ENCODE measurements at places on chromosomes 12 and 14.
A peak's percentile ranks its signal among the peaks of the same experiment; 100 is the strongest.

DNA sequence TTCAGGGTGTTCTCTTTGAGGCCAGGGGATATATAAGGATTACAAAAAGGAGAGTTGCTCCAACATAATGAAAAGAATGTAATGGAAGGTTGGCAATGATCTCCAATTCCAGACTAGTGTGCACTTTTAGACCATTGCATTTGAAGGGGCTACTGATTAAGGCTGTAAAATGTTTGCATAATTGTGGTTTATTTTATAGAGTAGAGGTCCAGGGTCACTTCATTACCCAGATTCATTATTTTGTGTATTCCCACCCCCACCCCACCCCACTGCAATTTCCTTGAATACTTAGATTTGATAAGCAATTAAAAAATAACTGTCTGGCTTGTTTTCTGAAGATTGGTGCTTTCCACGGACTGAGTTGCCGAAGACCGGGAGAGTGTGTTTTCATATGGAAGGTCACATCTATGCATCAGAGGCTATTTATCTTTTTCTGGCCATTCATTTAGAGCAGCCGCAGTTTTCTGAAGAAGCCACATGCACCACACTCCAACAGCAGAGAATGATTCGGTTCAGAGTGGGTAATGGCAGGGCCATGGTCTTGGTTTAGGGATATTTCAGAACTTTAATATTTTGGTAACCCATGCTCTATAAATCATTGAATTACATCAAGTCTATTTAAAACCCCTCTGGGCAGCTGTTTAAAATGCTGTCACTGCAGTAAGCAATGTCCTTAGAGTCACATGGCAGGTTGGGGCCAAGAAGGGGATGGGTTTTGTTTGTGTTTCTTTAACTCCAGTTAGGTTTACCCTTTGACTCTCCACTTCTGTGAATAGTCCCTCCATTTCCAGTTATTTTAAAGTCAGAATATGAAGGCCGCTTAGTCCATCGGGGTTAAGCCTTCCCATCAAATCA, 94.6 kb downstream of the TMEM30B start:
- no peak for DNase-seq

DNA sequence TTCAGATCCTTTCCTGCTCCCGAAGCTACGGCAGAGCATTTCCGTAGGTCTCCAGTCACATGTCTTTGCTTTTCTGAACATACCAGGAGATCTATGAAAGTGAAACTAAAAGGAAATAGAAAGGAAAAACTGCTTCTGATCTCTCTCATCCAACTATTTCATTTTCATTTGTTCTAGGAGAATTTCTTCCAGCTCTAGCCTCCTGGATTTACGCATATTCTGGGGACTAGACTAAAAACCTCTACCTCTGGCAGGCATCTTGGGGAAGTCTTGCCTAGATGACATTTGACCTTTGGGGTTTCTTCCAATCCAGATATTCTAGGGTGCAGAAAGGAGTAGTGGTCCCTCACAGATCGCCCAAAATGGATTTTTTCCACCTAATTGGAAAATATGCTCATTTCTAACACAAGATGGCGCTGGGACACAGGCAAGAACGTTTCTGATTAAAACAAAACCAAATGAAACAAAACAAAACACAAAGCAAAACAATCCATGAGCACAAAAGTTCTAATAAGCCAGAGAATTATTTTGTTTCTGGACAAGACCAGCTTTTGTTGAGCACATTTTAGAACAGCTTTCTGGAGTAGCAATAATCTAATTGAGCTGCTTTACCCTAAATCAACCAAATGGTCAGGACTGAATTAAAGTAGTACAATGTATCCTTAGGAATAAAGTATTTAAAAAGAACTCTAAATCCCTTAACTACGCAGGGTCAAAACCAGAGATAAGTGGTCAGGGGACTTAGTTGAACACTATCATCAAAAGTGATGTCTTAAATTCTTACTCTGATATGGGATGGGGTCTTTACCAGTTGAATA, 12.3 kb upstream of the PARP11 start:
- DNase-seq, result no peak

DNA sequence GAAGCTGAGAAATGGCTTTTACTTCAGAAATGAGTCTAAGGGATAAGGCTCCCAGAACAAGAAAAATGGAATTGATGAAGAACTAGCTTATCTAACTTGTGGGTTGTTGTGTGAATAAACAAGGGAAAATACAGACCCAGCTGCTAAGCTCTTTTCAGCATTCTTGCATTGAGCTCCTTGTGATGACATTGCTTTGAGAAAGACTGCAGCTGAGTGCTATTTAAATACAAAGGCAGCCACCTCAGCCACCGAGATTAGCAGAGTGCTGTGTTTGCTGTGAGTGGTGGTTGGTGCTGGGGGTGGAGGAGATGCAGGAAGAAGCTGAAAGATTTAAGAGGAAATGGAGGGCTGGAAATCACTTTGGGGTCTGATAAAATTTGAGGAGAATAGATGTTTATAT, 396.0 kb upstream of the PRICKLE1 start:
- DNase-seq, result no peak

DNA sequence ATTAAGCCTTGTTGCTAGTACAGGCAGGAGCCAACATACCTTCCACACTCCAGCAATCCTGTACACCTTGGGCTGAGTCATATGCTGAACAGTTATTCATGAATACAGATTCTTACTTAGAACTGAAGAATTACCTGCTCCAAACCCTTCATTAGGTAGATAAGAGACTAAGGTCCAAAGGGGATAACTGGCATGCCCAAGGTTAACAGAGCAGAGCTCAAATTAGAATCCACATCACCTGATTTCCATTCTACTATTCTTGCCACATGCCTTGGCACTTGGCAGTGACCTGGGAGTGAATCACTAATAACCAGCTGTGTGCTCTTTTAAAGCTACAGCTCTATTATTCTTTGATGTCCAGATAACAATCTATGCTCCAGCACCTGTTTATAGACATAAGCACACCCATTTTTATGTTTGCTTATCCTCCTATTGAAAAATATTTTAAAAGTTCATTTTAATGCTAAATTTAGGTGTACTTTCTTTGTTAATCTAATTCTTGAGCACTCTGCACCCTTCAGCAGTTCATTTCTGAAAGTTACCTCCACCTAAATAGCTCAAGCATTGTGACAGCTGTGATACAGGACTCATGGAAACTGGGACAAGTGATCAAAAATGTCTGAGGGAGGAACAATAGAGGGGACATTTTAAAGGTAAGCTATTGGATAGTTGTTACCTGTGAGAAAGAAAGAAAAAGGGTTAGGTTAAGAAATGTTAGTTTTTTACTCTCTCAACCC, 19.4 kb downstream of the LPCAT3 start:
- DNase-seq, result no peak

- DNase-seq, result no peak
Observed at GRCh38 chr12:3380200-3381043, 110.6 kb upstream of the PRMT8 start.

GRCh38 chr12:62659453-62660295, 193.0 kb downstream of the MON2 start:
- DNase-seq, result no peak

DNA sequence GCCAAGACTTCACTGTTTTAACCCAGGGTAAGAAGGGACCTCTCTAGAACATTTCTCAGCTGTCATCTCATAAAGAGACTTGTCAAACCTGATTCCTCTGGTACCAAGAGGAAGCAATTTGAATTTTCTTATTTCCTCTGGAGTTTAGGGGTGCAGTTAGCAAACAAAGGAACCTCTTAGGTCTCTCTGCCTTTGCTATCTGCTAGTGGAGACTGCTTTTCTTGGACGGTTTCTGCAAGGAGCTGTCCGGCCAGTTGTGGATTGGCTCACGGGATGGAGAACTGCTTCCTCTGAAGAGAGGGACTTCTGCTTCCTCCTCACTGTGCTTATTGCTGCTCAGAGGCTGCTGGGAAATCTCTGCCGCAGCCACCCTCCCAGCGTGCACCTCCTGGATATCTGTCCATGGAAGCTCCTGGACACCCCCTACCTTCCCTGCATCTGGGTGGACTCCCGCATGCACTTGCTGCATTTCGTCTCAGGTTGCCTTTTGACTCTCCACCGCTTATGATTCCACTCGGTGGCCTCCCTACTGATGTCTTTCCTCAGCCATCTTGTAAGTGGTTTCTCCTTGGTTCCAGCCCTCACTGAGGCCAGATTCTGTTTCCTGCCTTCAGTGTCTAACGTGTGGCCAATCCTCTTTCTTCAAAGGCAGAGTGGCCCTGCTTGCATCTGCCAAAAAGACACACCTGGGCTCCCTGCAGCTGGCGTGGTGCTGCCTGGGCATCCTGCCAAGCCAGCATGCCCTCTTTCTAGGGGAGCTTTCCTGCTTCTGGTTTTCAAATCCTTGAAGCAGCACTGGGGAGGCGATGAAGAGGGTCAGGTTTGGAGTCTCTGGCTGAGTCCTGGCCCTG, 187.3 kb downstream of the CHST11 start:
- peak; percentile 43 for DNase-seq

- no peak for DNase-seq
Observed at GRCh38 chr12:93154096-93154728, 223.5 kb upstream of the NUDT4 start.

GRCh38 chr14:70832561-70833305, 23.4 kb upstream of the MAP3K9 start:
- DNase-seq, result no peak
